Choroid plexus epithelial cell (primary cell): ENCODE measurements at places on chromosomes 2 and 18.

GRCh38 chr2:227824711-227825110, 11.1 kb downstream of the CCL20 start:
- peak; percentile 74 for DNase-seq

GRCh38 chr2:221482666-221483455, 89.2 kb downstream of the EPHA4 start:
- no peak for DNase-seq

- no peak for DNase-seq
Observed at GRCh38 chr2:121279476-121280220, 5.4 kb downstream of the TFCP2L1 start.

DNA sequence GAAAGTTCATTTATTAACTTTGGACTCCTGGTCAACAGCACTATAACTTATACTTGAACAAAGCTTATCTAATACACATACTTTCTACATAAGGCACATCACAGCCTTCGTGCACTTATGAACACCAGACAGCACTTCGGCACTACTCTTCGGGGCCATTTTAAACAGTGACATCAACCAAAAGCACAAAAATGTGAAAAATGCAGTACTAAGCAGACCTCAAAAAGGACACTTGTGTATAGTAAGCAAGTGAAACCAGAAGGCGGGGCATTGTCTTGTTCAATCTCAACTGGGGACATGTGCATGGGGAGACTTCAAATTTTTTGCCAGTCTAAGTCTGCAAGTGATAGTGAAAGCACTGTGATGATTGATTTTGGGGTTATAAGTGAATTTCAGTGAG, 163.0 kb downstream of the NCKAP5 start:
- DNase-seq = no peak

DNA sequence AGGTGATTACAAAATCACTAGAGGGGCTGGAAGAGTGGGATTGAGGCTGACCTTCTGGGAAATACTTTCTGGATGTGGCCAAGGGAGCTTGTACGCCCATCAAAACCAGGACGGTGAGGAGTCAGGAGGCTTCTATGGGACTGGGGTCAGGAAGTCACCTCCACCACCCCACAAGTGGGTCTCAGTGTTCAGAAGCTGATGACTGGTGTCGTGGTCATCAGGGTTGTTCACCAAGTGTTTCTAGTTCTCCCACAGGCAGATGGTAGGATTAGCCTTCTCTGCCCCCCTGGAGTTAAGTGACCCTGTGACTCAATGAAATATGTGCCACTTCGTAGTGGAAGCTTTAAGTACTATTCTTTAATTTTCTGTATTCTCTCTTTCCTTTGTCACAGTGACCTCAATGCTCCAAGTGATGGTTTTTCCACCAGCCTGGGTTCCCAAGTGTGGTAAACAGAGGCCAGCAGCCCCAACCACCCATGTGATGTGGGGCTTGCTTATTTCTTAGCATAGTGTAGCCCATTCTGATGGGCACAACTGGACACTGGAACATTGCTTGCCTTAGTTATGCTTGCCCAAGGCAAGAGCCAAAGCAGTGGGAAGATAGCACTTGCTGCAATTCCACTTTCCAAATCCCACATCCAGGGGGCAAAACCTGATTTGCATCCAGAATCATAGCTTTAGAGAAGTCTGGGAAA, 258.8 kb downstream of the CYP26B1 start:
- DNase-seq = no peak

DNA sequence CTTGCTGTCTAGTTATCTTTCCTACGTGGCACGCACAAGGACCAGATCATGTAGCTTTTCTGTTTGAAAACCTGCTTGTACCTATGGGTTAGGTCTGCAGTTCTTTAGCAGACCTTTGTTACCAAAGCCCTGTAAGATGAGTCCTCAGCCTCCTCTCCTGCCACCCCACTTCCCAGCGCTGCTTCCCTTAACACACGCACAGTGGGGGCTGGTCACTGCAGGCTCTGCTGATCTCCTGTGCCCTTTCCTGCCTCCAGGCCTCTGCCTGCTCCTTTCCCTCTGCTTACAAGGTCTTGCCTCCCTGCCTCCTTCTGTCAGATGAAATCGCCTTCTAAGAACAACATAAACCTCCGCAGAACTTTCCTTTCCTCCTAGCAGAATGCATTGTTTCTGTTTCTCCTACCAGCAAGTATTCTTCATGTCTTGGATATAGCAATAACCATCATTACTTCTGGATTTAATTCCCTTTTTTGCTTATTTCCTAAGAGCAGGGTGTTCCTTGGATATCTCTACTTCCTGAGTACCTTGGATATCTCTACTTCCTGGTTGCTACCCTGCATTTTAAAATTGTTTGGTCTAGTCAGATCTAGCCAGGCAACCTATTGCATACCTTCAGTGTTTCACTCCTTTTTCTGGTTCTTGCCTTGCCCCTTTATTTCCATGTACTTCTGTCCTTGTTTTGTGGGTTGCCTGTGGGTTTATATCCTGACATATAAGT, 159.6 kb upstream of the ALPP start:
- DNase-seq = no peak
